Kidney capillary endothelial cell (primary cell): ENCODE measurements at places on chromosomes 12 and 14.

GRCh38 chr14:46840944-46841720 is 189.6 kb upstream of the RPL10L start:
- DNase-seq = no peak

- DNase-seq = no peak
Measured at GRCh38 chr12:58803908-58804307, 116.4 kb downstream of the LRIG3 start.

DNA sequence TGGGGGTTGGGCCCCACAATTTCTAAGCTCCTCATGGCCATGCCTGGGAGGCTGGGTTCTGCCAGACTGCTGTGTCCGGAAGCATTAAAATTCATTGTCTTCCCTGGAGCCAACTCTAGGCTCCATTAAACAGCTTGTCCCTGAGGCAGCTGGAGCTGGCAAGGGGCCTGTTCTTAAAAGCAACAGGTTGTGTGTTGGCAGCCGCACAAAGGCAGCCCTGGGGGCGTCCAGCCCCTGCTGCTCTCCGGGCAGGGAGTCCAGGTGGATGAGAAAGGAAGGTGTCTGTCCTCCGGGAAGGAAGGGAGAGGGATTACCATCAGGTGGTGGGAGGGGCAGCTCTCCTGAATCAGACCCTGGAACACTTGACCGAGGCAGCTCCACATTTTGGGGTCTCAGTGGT is 98.9 kb downstream of the CHST11 start:
- no peak for DNase-seq

GRCh38 chr12:32155041-32155440 is 48.4 kb downstream of the BICD1 start:
- DNase-seq = no peak

GRCh38 chr14:50399251-50400032 is 2.8 kb upstream of the CDKL1 start:
- no peak for DNase-seq

GRCh38 chr12:87661786-87662377 is 367.3 kb downstream of the C12orf50 start:
- no peak for DNase-seq

DNA sequence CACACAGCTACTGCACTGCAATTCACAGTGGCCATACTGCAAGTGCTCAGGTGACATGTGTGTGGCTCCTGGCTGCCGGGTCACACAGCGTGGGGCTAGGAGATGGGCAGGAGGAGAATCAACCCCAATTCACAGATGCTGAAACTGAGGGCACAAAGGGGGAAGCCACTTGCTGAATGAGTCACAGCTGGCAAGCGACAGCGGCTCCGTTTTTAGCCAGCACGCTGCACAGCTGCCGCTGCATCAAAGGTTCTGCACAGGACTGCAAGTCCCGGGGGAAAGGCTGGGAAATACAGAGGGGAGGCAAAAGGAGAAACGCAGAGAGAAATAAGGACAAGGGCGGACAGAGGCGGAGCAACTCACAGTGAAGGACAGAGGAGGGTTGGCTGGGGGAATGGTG is 57.9 kb downstream of the KDM2B start:
- DNase-seq = no peak

DNA sequence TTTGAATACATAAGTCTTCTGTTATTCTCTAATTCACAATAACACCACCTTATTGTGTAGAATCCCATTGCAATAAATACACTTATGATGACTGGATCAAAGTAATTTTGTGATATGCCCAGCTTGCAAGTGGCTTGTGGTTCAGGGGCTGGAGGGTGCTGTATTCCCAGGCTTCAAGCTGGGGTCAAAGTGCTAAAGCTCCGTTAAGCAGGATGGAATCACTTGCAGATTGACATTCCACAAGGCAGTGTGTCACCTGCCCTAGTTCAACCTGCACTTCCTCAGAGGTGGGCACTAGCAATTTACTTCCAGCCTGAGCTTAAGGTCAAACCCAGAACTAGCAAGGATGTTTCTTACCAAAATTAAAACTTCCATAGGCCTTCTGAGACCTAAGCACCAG is 166.6 kb downstream of the SSPN start:
- no peak for DNase-seq
